ENCODE measurements at places on chromosomes 3 and 15.

DNA sequence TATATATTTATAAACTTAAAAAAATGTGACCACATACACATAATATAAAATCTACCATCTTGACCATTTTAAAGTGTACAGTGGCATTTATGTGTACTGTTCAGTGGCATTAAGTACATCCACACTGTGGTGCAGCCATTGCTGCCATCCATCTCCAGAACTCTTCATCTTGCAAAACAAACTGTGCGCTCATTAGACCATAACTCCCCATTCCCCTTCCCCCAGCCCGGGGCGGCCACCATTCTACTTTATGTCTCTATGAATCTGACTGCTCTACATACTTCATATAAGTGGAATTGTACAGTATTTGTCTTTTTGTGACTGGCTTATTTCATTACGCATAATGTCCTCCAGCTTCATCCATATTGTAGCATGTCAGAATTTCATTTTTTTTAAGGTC is 47.8 kb downstream of the CTXND1 start:
- no peak for DNase-seq

- DNase-seq, result no peak
Measured at GRCh38 chr3:64625381-64625780, 62.4 kb downstream of the ADAMTS9 start.

GRCh38 chr3:43161684-43162229 is 55.9 kb upstream of the POMGNT2 start:
- no peak for DNase-seq

DNA sequence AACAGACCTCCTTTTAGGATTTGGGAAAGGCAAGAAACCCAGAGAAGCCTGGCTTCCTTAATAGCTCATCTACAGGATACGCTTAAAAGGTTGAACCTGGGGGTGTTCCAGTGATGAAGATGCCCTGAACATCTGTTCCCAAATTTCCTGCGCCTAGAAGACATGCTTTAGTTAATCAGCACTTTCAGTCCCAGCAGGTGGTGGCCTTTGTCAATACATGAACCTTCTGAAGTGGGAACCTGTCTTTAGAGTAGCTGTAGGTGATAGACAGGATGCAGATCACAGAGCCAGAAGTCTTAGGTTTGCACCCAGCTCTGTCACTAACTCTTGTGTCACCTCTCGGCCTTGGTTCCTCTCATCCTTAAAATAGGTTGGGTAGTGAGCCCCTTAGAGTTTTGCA is 149.7 kb upstream of the SYNPR start:
- DNase-seq, result no peak

DNA sequence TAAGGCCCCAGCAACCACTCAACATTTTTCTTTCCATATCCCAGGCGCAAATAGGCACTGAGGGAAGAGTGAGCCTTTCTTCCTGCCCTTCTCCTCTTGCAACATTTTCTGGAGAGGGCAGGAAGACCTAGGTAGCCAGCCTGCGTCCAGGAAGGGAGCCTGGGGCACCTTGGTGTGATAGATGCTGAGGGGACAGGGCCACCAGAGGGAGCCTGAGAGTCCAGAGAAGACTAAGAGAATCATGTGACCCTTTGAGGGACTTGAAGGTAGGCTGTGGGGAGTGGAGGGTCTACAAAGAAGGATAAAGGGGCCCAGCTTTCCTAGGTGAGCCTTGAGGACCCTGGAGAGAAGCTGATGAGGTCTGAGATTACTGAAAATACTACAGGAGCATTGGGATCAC is 346.6 kb downstream of the CNTN6 start:
- DNase-seq, result no peak

DNA sequence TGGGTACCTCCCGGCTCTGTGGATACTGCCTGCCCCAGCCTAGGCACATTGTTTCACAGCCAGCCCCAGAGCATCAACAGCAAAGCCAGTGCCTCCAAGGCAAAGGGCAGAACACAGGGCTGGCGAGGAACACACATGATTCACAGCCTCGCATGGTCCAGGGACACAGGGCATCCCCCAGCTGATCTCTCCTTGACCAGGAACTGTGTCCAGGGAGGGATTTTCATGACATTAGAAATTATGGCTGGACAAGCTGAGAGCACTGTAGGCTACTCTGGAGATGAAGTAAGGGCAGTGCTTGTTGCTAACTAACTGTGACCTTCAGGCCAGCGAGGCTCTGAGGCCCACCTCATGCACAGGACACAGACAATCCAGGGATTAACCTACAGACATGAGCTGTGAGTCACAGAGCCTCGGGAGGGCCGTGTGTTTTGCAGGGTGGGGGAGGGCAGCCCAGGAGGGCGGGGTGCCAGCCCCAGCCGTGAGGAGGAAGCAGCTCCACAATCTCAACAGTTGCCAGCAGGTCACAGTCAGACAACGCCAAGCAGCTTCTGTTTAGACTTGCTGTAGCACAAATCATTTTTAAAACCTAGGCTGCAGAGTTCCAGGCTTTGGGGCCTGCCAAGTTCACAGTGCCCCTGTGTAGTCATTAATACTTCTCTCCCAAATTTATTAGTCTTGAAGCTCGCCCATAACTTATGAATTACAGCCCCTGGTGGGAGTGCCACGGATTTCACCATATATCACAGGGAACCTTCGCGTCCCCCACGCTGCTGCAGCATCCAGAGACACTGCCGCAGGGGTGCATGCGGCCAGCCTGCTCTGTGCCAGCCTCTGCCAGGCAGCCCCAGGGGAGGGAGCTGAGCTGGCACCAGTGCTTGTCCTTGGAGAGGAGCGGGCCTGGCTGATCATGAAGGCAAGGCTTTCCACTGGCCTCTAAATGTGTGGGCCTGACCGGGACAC is 114.7 kb downstream of the ETFA start:
- peak; percentile 54 for DNase-seq

- peak; percentile 83 for DNase-seq
Measured at GRCh38 chr3:129606636-129607390, at the start of gene PLXND1. PLXND1 (minus strand) TSS chr3:129606676; CDS start chr3:129606639, 37 bp downstream.

- DNase-seq, result no peak
Measured at GRCh38 chr3:130048726-130049125, 32.9 kb upstream of the ALG1L2 start.

DNA sequence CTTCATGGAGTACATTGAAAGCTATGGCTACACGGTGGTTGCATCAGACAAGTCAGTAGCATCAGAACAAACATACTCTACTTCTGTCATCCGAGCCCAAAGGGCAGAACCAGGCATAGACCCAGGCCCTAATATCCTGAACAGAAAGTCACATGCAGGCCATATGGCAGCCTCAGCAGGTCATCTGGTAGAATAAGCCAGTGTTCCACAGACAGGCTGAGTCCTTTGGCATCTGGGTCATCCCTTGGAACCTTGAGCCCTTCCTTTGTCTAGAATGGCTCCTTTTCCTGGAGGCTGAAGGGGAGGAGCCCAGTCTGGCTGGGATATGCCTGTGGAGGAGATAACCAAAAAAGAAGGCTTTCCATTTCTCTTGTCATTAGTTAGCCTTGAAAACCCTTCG is 29.2 kb downstream of the SEMA6D start:
- DNase-seq, result no peak

GRCh38 chr3:145518639-145519038 is 642.3 kb downstream of the PLOD2 start:
- DNase-seq, result no peak

DNA sequence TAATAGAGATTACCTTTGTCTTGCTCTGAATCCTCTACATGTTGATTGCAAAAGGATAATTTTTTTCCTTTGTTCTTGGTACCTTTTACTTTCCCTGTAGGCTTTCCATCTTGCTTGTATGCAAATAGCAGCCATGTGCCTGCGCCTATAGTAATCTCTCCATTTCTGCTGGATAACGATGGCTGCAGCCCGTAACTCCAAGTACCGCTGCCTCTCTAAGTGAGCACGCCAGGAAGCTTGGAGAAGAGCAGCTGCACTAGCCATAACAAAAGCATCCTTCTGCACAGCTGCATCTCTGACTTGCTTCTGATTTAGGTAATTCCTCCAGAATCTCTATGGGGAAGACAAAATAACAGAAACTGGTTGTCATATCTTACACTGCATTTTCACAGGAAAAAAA is 89.3 kb downstream of the NR2E3 start:
- DNase-seq, result no peak

DNA sequence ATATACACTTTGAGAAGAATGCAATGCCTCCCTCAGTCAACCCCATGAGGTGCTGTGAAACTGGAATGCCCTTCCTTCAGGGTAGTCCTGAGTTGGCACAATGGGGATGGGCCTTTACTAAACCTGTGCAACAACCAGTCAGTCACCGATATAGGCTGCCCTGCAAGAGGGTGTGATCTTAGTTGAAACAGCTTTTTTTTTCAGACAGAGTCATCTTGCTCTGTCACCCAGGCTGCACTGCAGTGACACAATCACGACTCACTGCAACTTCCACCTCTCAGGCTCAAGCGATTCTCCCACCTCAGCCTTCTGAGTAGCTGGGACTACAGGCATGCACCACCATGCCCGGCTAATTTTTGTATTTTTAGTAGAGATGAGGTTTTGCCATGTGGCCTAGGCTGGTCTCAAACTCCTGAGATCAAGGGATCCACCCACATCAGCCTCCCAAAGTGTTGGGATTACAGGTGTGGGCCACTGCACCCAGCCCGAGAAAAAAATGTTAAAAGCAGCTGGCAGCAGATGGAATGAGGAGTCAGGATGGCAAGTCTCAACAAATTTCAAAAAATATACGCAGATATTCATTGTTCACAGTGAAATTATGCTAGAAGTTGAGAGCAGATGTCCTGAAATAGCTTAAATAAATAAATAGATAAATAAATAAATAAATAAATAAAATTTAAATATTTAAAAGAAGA is 31.8 kb downstream of the MYO5A start:
- no peak for DNase-seq

DNA sequence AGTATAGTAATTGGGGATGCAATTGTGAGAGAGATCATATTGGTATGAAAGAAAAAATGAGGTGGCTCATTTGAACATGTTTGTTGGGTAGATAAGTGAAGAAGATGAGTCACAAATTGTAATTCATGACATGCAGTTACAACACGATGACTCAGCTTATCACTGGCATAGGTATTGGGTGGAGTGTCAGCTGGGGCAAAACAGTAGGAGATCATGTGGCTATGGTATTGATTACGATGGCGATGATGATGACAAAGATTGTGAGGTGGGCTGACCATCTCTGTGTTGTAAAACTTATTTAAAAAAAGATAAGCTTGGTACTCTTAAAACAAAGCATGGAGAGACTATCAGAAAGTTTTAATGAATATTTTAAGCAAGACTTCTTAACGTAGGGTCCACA is 11.6 kb upstream of the DPH6 start:
- no peak for DNase-seq

GRCh38 chr3:52633786-52634185 is 51.9 kb downstream of the PBRM1 start:
- no peak for DNase-seq

DNA sequence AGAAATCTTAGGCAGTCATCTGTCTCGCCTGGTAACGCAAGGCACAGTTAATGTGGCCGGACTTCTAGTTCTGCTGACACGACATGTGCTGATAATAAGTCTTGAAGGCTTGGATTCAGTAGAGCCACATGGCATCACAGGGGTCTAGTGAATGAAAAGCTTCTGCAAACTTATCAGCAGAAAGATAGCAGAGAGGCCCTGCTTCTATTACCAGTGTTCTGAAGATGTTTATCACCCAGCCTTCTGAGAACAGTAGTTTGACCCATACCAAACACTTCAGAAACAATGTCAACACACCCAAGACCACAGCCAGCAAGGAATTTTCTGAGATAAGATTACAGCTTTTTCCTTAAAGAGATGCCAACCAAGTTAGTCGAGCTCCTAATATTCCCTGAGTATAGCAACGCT is 102.7 kb upstream of the UMPS start:
- no peak for DNase-seq

GRCh38 chr3:37346227-37347005 is 172.0 kb upstream of the LRRFIP2 start:
- DNase-seq, result no peak

DNA sequence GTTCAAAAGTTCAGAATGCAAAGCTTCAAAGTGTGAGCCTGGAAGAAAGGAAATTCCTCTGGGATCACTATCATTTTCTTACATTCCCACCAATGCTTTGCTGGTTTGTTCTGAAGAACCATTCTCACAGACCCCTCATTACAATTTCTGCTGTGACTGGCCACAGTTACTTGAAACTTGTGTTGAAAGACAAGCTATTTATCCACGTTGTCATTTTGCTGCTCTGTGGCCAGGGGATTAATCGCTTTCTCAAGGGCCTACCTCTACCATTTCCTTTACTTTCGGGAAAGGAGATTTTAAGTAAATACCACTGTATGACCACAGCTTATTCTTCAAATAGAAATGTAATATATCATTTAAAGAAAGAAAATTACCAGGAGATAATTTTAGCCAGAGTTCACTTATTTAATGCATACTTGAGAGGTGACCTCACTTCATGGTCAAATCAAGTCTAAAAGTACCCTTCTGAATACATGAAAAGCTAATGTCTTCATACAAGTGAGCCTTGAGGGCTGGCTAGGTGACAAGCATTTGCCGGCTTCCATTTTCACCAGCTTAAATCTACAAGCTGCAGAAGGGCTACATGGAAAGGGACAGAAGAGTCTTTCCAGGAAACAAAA is 69.8 kb upstream of the ROBO2 start:
- DNase-seq, result no peak

DNA sequence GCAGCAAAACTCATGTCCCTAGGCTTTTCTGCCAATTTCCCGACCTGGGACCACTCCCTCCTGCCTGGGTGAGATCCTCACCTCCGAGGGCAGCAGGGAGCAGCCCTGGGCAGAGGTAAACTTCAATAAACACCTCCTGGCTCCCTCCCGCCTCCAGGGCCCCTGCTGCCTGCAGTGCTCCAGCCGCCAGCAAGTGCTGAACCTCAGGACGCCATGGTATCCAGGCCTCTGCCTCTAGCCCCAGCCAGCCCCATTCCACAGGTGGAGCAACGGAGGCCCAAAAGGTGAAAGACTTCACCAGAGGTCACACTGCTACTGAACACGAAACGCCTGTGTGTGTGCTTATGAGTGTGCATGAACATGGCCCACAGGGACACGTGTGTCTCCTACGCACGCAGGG is 59.9 kb upstream of the LINGO1 start:
- no peak for DNase-seq

- DNase-seq, result no peak
Measured at GRCh38 chr3:150236316-150237082, 171.6 kb upstream of the TSC22D2 start.

Measured in right forelimb (tissue), 1 donor.